Psoas muscle (tissue), 8 donors: ENCODE measurements at places on chromosomes 4 and X.
A peak's percentile ranks its signal among the peaks of the same experiment; 100 is the strongest.

DNA sequence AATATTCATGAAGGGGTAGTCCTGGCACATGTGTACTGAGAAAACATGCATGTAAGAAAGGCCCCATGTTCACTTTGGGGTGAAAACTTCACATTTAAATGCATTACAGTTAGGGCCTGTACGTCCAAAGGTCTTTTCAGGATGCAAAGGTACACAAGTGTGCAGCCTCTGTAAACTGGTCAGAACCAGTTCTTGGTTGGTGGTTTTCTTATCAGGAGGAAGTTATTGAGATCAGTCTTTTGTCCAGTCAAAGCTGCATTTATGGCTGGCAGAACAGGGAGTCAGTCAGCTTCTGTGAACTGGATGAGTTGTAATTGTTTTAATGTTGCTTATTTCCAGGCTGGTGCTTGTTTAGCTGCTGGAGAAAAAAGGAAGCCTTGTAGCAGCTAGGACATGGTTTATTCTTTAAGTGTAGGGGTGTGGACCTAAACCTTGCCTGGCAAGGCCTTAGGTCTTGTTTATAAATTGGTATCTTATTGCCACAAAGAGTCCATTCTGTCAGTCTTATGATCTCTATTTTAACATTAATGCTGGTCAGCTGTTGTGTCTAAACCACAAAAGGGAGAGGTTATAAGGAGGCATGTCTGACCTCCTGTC is 1906.6 kb upstream of the TENM3 start:
- H3K4me3 ChIP-seq: no peak overlapping the region
- no peaks in the 10 kb centered on the region for H3K4me1 ChIP-seq
- H3K27me3 ChIP-seq: no peaks in the 10 kb centered on the region
- no peak overlapping the region for H3K27ac ChIP-seq
- no peaks in the 10 kb centered on the region for H3K36me3 ChIP-seq
- no peak for DNase-seq

DNA sequence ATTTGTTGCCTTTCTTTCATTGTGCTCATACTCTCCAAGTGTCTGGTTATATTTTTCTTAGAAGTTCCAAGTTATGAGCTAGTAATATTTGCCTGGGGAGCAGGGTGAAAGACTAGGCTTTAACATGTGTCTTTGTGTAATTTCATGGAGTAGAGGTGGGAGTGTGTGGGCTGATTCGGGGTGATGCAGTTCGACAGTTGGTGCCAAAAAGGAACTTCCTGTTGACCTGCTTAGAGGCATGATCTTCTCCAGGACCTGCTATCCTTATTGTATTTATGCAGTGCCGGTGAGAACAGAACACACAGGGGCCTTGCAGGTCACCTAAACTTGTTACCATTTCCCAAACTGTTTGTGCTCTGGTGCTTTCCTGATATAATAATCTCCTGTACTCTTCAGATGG is 21.2 kb downstream of the USP53 start:
- H3K4me3 ChIP-seq: no peak overlapping the region
- H3K4me1 ChIP-seq: peaks cover 36% of the 10 kb centered on the region
- H3K27ac ChIP-seq: peak overlapping the region; percentile 42
- peaks cover 4% of the 10 kb centered on the region for H3K36me3 ChIP-seq
- H3K27me3 ChIP-seq: no peaks in the 10 kb centered on the region

GRCh38 chr4:27692158-27692557 is 831.5 kb downstream of the STIM2 start:
- no peaks in the 10 kb centered on the region for H3K4me1 ChIP-seq
- no peaks in the 10 kb centered on the region for H3K27me3 ChIP-seq
- no peak overlapping the region for H3K4me3 ChIP-seq
- DNase-seq: no peak
- no peaks in the 10 kb centered on the region for H3K36me3 ChIP-seq
- H3K27ac ChIP-seq: no peak overlapping the region

GRCh38 chr4:25878676-25879075 is 15.9 kb upstream of the SEL1L3 start:
- H3K4me3 ChIP-seq: no peak overlapping the region
- H3K4me1 ChIP-seq: no peaks in the 10 kb centered on the region
- DNase-seq: no peak
- H3K36me3 ChIP-seq: no peaks in the 10 kb centered on the region
- no peaks in the 10 kb centered on the region for H3K27me3 ChIP-seq

DNA sequence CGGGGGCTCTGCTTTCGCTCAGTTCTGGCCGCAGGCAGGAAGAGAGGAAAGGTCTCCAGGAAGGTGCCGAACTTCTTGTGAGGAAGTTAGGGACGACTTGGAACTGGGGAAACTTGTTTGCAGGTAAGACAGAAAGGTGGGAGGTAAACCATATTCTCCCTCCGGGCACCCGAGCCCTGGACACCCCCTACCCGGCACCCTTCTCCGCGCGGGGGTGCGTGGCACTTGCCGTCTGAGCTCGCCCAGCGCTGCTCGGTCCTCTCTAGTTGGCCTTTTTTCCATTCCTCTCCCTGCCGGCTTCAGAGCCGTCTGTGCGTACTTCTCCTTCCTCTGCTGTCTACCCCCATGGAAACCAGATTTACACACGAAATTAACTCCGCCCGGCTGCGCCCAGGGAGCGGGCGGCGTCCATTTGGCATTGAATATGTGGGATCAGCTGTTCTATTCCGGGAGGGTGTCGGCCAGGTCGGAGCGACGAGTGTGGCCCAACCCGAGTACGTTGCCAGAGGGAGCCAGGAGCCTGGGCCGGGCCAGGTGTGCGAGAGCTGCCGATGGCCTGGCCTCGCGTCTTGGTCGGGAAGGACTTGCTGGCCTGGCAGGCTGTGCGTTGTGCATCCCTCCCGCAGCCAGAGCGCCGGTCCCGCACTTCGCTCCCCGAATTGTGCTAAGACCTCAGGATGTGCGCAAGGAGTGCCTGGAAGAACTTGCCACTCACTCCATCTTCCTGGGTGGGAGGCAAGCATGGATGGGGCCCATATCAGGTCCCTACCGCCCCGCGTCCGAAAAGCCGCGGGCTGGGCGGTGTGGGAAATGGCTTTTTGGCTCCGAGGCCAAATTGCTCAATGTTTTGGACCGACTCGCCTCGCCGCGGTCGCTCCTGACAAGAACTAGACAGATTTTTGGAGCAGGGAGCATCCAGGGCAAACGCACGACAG is 1.7 kb downstream of the PDGFRA start:
- H3K4me3 ChIP-seq: peak overlapping the region; percentile 70
- no peak overlapping the region for H3K27ac ChIP-seq
- H3K27me3 ChIP-seq: peaks cover 38% of the 10 kb centered on the region
- peaks cover 42% of the 10 kb centered on the region for H3K4me1 ChIP-seq

GRCh38 chr4:17188125-17188524 is 289.7 kb upstream of the LDB2 start:
- no peak overlapping the region for H3K4me3 ChIP-seq
- H3K4me1 ChIP-seq: no peaks in the 10 kb centered on the region
- no peak for DNase-seq
- H3K27me3 ChIP-seq: no peaks in the 10 kb centered on the region

DNA sequence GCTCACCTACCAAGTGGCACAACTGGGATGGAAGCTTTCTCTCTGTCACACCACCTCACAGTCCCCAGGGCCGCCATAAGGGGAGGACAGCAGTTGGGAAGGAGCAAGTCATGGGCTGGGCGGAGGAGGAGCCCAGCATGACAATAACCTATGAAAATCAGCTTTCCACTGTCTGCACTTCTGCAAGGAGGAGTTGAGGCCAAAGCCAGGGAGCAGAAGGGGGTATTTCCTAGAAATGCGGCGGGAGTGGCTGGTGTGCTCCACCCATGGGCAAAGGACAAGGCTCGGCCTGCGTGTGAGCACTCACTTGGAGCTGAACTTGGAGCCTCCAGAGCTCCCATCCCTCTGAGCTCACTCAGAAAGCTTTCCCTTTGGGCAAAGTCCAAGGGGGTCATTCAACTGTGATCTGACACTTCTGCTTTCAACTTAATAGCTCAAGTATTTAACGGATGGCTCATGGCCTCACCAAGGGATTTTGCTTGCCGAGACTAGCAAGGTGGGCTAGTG is 18.5 kb downstream of the APLN start:
- H3K4me1 ChIP-seq: no peaks in the 10 kb centered on the region
- H3K27me3 ChIP-seq: no peaks in the 10 kb centered on the region
- H3K4me3 ChIP-seq: no peak overlapping the region
- DNase-seq: no peak

DNA sequence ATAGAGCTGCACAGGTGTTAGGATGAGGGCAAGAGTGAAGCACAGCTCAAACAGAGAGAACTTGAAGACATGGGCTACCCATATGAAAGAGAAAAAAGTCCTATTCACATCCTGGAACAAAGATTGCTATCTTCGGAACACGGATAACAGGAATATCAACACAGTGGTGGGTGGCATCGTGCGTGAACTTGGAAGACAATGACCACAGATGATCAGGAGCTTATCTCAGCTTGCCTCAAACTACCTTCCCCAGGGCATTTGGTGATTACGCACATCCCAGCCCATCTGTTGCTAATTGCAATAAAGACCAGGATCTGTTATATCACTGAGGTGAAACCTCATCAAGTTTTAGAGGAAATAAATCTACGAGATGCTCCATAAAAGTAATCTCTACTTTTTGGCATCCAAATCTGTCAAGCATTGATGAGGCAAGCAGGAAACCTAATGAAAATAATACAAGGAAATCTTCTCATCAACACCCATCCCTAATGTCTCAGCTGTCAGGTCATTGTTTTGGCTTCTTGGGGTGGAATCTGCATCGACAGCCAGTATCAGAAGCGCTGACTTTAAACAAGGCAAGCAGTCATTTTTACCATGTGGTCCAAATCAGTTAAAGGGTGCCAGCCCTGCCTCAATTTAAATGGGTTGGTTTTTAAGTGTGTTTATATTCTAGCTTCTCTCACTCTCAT is 188.2 kb downstream of the SPCS3 start:
- H3K4me1 ChIP-seq: no peaks in the 10 kb centered on the region
- no peak overlapping the region for H3K27ac ChIP-seq
- no peaks in the 10 kb centered on the region for H3K36me3 ChIP-seq
- no peaks in the 10 kb centered on the region for H3K27me3 ChIP-seq

DNA sequence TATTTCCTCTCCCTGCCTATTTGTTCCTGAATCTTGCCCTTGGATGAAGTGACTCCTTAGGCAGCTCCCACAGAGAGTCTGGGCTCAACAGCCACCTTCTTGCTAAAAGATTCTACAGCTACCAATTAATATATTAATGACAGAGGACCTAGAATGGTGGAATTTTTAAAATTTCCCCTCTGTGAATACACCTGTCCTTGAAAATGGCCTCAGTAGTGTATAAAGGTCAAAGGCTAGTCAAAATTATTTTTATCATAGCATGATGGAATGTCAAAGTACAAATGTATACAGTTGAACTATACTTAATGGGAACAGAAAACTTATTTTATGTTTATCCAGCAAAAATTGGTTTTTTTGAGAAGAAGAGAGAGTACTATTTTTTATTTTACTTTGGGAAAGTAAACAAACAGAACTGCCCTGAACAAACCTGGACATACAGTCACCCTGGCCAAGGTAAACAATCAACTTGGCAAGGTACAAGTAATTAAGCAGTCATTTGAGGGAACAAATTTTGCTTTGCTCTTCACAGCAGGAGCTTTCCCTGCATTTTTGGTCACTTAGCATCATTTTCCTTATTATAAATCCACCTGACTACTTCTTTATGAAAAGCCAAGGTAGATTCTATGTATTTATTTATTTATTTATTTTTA is 250.8 kb downstream of the INPP4B start:
- H3K36me3 ChIP-seq: no peaks in the 10 kb centered on the region
- H3K4me1 ChIP-seq: no peaks in the 10 kb centered on the region
- no peak overlapping the region for H3K4me3 ChIP-seq
- no peak for DNase-seq
- H3K27me3 ChIP-seq: no peaks in the 10 kb centered on the region

DNA sequence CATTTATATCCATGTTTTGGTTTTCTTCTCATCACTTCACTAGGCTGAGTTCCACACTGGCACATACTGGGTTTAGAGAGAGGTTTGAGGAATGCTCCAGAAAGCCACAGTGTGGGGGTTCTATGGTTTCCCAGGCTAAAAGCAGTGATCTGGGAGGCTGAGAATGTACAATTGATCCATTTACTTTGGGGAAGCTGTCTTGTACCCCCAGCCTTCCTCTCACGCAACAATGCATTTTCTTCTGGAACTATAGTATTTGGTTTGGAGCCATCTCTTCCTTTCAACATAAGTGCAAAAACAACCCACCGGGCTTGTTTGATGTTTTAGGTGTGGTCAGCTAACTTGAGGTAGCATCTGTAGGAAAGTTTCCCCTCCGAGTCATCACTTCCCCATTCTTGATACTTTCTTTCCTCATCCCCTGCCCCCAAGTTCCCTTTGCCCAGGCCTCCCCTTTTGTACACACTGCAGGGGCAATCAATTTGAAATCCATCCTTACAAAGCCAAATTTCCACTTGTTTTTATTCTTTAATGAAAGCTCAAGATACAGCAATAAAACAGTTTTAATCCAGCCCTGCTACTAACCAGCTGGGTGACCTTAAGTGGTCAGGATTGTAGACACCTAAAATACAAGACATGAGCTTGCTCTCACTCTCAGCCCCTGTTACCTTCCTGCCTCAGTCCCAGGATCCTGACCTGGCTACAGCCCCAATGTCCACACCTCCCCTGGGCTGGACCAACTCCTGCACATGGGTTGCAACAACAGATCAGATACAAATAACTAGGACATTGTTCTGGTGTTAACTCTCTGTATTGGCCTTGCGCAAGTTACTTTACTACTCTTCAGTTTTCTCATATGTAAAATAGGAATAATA is 109.2 kb downstream of the FHDC1 start:
- H3K27me3 ChIP-seq: no peaks in the 10 kb centered on the region
- H3K36me3 ChIP-seq: no peaks in the 10 kb centered on the region
- no peak for DNase-seq
- H3K4me1 ChIP-seq: no peaks in the 10 kb centered on the region
- no peak overlapping the region for H3K27ac ChIP-seq
- H3K4me3 ChIP-seq: no peak overlapping the region

- H3K4me1 ChIP-seq: no peaks in the 10 kb centered on the region
- no peak overlapping the region for H3K4me3 ChIP-seq
- no peaks in the 10 kb centered on the region for H3K36me3 ChIP-seq
- no peak overlapping the region for H3K27ac ChIP-seq
Measured at GRCh38 chrX:110563282-110563681, 204.6 kb downstream of the RTL9 start.
